T-helper 22 cell (primary cell): ENCODE measurements at places on chromosomes 6 and 20.

- DNase-seq = no peak
These were observed 70.0 kb downstream of the PSMG4 start for GRCh38 chr6:3328796-3329195.

DNA sequence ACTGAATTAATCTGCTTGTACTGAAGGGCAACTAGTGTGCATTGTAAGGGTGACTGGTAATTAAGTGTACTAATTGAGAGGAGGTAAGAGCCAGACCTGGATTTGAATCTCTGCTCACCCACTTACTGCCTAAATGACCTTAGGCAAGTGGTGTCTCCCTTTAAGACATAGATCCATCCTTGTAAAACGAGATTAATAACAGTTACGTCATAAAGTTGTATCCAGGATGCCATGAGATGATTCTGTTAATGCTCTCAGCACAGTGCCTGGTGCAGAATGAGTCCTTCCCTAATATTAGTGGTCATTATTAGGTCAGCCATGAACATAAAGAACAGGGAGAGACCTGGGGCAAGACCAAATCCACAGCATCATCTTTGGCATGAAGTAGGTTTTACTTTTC is 470.1 kb downstream of the MAFB start:
- DNase-seq = no peak

DNA sequence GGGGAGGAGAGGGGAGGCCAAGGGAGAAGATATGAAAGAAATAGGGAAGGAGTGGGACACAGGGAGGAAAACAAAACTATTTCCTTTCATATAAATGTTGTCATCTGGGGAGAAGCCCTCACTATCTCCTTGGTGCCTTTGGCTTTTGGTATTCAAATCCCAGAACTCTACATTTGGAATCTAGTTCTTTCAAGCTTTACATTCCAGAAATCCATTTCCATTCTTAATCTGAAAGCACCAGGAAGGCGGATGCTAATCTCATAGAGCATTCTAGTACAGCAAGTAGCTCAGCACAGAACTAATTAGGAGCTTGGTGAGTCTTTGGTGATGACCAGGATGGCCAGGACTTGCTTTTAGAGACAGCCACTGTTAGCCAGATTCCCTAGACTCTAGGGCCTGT is 177.9 kb downstream of the KIF16B start:
- DNase-seq = no peak

DNA sequence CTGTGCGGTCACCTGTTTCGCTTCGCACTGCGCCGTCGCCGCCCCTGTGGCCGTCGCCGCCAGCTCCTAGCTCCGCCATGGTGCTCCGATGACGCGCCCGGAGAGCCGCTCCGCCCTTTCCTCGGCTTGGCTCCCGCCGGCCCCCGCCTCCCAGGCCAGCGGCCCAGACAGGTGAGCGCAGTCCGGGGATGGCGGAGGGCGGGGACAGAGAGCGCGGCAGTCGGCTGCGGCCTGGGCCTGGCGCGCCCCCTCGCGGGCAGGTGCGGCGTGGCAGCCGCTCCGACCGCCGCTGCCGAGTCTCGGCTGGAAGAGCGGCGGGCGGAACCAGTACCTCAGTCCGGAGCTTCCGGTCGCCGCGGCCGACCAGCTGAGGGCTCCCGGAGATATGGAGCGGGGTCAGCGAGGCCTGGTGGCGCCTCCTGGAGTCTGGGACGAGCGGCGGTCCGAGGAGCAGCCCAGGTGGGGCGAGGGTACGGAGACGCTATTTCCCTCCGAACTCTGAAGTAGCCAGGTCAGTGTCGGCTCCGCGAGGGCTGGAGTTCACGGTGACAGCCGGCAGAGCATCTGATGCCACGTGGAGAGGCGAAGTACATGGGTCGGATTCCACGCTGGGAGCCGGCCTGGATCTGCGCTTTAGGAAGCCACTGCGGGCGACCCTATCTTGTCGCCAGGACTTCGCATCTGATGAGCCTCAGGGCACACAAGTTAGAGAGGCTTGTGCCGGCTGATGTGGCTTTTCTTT is at the start of gene MAP7:
TSS of gene MAP7 (minus strand) at position 93 of the 742 bp plus-strand sequence. CDS start at position 79, 14 bp downstream.
- DNase-seq = peak; percentile 56

GRCh38 chr6:114007516-114007915 is 36.6 kb upstream of the HDAC2 start:
- no peak for DNase-seq
